ENCODE measurements at places on chromosomes 5 and 9.

- no peak for DNase-seq
These were observed 78.9 kb upstream of the PAPPA start for GRCh38 chr9:116074658-116075057.

DNA sequence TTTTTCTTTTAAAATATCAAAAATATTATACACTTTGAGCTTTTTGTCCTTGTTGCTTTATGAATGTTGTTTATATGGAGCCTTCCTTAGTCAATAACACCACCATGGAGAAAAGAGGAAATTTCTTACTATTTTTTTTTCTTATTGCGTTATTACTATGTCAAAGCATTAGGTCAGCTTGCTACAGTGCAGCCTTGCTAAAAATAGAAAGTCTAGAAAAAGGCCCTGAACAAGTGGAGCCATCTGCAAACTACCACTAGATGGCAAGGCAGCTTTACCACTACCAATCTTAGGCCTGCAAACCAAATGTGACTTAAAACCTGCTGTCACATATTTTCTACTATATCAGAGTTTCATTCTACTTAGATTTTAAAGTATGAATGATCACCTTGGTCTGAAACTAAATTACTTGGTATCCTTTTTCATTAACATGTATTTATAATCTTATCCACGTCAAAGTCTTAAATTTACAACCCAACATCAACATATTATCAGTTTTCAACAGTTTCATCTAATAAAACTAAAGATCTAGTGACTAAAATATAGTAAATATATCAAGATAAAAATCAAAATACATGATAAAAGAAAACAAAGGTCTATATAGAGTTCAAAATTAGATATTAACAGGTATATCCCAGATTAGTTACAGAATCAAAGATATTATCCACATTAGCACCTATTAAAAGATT is 113.1 kb upstream of the ACOT12 start:
- DNase-seq, result peak; percentile 33

- DNase-seq, result no peak
These were observed 24.6 kb downstream of the GFI1B start for GRCh38 chr9:133003071-133003461.

DNA sequence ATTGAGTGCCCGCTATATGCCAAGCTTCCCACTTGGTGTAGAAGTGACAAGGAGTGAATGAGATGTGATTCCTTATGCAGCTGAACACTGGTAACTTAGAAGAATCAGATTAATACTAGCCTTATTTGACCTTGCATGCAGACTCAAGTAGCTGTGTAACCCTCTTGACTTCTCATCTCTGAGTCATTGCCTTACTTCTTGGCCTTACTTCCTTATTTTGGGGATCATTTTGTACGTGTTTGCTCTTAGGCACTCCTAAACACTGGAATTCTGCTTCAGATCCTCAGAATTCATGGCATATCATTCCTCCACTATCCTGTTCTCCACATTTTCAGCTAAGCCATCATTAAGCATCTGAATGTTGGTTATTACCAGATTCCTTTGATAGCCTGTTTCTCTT is 948.9 kb upstream of the ARRDC3 start:
- DNase-seq, result no peak

DNA sequence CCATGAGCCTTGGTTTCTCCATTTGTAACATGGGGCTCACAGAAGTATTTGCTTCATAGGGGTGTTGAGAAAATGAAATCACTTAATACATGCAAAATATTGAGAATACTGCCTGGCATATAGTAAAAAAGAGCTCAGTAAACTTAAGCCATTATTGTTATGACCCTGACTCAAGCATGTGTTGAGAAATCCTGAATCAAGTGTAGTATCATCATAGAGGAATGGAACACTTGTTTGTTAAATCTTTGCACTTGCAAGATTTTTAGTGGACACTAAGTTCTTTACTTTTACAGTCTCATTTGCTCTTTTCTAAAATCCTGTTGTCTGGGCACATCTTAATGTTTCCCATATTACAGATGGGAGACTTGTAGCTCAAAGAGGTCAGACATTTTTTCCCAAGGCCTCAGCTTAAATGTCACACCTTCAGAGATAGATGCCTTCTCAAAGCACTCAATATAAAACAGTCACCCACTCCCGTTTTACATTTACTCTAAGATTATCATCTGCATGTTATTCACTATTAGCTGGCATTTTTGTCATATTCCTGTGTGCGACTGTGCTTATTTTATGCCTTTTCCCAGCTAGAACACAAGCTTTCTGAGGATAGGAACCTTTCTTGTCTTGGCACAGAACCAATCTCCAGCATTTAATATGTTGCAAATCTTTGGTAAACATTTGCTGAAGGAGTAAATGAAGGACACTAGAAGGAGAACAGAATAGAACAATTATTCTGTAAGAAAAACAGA is 250.0 kb upstream of the TNC start:
- no peak for DNase-seq

DNA sequence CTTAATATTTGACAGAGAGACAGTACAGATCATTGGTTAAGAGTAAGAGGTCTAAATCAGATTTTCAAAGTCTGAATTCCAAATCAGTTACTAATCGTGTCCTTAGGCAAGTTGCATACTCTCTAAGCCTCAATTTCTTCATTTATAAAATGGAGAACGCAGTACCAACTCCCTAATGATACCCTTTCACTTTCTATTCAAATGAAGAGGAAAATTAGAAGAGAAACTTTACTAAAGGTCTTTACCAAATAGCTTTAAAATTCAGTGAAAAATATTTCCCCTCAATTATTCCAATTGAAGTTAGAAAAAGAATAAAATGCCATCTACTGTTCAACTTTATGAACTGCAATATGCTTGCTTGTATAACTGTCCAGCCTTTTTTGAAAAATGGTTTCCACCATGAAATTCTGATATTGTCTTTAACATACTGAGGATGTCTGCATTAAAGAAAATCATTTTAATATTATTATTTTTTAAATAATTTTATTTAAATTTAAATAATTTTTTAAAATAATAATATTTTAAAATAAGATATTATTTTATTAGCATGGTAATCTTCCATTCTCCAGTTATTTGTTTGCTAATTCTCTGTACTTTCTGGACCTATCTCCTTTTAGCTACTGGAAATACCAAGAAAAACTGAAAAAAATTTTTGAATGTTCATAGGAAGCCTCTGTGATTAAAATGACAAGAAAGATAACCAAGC is 36.0 kb downstream of the POC5 start:
- no peak for DNase-seq

- no peak for DNase-seq
These were observed 94.2 kb upstream of the ZNF618 start for GRCh38 chr9:113781896-113782295.

GRCh38 chr5:64688391-64688790 is 1.9 kb upstream of the SHISAL2B start:
- DNase-seq, result no peak

DNA sequence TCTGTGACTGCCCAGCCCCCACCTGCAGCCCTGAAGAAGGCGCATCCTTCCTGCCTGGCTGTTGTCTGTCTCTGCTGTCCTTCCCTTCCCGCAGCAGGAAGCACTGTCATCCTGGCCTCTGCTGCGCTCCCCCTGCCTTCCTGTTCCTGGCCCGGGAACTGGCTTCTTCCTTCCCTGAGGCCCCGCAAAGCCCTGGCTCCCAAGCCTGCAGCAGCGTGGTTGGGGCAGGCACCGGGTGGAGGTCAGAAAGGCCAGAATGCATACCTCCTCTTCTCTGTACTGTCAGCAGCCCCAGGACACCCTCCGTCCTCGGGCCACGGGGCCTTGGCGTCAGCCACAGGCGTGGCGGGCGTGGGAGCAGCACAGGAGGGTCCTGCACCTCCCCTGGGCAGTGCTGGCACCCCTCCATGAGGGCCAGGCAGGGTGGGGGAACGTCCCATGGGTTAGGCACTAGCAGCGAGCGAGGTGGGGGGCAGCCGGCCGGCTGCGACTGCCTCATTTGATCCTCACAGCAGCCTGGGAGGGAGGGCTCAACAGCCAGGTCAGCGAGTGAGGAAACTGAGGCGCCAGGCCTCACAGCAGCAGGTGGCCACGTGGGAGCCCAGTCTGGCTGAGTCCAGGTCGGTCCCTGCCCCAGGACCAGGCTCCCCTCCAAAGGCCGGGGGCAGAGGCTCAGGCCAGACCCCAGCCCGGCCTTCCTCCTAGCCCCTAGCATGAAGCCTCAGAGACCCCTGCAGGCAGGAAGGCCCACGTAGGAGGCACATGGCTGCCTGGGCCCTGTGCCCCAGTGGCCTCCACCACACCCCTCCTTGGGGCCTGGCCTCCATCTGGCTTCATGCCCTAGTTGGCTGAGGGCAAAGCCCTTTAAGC is 9.4 kb downstream of the FLT4 start:
- no peak for DNase-seq

- no peak for DNase-seq
These were observed 61.4 kb upstream of the RANBP6 start for GRCh38 chr9:6076851-6077250.

DNA sequence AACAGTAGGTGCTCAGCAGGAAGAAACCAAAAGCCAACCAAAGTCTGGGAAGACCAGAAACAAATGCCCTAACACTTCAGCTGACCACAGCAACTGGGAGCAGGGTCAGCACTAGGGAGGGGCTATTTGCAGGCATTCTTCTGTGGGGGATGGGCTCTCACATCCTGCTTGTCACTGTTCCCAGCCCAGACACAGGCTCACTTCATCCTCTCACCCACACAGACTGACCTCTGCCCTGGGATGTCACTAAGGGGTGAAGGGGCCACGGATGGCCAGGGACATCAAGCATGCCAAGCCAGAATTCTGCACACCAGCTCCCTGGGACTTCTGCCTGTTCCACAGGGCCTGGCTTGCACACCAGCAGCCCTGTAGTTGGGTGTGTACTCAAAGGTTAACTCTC is 28.7 kb downstream of the GFRA3 start:
- DNase-seq, result no peak

GRCh38 chr9:73434826-73435225 is 283.2 kb downstream of the ANXA1 start:
- no peak for DNase-seq

- DNase-seq, result no peak
These were observed 112.1 kb downstream of the NUDT12 start for GRCh38 chr5:103450333-103451061.

GRCh38 chr9:121878271-121878822 is 214.8 kb downstream of the TTLL11 start:
- no peak for DNase-seq

DNA sequence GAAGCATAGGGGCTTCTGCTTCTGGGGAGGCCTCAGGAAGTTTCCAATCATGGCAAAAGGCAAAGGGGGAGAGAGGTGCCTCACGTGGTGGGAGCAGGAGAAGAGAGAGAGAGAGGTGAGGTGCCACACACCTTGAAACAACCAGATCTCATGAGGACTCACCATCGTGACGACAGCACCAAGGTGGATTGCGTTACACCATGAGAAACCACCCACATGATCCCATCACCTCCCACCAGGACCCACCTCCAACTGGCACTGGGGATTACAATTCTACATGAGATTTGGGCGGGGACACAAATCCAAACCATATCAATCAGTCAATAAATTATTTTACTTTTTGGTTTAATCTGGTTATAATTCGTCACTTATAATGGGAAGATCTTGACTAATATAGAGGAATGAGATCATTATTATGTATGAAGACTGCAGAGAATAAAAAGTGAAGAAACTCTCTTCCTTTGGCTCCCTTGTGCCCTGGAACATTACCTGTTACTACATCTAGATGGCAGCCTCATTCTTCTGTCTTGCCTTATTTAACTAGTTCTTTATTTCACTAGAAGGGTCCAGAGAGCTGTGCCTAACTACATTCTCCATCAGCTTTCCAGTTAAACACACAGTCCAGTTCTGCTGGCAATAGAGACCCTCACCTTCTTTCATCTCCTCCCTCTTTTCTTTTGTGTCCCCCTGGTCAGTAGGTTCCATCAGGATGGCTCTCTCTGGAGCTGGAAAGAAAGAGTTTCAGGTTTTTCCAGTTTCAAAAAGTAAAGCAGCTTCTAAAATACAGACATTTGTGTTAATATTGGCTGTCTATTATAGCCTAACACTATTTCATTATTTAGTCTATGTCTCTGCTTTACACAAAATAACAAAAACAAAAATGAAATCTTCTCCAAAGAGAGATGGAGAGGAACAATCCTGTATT is 21.7 kb upstream of the SPINK7 start:
- no peak for DNase-seq

DNA sequence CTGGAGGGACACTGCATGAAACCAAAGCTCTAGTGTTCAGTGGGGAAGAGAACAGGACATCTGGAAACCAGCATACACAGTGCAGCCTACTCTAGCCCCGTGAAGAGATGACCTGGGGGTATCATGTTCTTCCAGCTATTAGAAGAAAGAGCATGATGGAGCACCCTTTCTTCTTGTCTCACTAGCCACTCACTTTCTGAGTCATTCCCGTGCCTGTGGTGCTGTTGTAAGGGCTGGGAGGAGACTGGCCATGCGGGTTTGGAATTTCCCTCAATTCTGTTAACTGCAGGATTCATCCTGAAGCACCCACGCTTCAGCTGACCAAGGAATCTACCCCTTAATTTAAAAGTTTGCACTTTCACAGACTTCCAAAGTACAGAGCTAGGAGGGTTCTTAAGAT is 137.0 kb downstream of the COL23A1 start:
- DNase-seq, result no peak

DNA sequence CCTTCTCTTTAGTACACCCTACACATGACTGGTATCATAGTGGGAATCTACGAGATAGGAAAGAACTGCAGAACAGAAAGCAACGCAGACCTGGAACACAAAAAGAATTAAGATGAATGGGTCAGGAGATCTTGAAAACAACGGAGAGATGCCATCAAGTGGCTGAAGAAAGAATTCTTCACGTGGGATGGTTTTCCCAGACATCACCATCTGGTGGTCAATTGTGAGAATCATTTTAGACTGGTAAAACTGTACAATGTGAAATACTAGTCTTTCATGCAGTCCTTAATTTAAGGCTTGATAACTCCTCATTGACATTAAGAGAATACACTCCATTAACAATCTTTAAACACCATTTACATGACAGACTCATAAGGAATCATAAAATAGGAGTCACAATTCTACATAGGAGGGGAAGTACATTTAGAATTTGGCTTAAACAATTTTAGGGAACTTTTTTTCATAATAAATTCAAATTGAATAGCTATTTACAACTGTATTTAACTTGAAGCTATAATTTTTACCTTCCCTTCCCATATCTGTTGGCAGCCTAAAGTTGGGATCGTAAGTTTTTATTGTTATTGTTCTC is 128.4 kb upstream of the TRPM3 start:
- peak; percentile 28 for DNase-seq

GRCh38 chr9:89770531-89771174 is 165.8 kb downstream of the GADD45G start:
- no peak for DNase-seq

DNA sequence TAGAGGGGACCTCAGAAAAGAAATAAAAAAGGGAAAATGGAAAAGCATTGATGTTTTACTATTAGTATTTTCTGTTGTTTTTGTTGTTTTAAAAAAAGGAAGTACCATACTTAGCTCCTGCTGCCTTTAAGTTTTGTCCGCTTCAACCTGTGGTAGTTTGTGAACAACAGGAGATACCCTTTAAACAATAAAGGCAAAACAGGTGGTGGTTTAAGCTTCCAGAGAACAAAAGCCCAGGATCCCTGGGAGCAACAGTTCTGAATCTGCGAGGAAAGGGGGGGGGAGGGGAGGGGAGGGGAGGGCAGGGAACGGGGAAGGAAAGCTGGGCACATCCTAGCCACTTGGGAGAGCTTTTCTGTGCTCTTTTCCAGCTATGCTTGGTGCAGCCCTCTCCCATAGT is 2.1 kb upstream of the PSIP1 start:
- no peak for DNase-seq
